CD4-positive, alpha-beta T cell treated with Interleukin-6 at 100 ng/mL for 8 hours (primary cell): ENCODE measurements at places on chromosomes 7 and 10.

DNA sequence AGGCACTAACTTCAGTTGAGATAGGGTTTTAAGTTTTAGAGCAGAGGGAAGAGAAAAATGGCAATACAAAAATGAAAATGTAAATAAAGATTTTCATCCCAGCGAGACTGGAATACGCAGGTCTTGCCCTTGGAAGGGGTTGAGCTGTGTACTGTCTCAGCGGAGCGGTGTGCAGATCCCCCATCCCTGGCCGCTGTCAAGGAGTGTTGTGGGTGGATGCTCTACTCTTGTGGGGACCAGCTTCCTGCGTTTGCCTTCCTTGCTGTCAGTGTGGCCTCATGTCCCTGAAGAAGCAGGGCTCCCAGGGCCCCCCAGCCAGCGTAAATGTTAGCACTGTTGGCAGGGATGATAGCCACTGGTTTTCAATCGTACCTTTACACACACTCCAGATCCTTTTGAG lies 249.7 kb upstream of the PITRM1 start:
- DNase-seq: no peak

DNA sequence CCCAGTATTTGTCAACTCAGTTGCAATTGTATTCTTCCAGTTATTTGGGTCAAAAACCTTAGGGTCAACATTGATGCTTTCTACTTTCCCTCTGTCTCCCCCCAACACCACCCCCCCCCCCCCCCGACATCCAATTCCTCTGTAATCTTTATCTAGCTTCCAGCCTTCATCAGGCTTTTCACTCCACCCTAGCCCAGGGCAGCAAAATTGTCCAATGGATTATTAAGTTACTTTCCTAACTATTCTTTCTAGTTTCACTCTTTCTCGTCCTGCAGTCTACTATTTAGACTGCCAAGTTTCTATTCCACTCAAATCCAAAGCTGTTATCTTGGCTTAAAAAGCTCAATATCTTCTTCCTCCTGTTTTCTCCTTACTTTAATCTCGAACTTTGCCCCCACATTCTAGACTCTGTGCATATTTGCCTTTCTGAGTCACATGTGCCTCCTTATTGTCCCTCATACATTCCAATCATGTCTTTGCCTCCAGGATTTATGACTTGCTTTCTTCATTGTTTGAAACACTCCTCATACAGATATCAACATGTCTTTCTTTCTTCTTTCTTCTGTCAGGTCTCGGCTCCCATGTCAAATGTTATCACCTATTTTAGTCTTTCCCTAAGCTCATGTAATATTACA lies 196.6 kb upstream of the TMEM196 start:
- no peak for DNase-seq

DNA sequence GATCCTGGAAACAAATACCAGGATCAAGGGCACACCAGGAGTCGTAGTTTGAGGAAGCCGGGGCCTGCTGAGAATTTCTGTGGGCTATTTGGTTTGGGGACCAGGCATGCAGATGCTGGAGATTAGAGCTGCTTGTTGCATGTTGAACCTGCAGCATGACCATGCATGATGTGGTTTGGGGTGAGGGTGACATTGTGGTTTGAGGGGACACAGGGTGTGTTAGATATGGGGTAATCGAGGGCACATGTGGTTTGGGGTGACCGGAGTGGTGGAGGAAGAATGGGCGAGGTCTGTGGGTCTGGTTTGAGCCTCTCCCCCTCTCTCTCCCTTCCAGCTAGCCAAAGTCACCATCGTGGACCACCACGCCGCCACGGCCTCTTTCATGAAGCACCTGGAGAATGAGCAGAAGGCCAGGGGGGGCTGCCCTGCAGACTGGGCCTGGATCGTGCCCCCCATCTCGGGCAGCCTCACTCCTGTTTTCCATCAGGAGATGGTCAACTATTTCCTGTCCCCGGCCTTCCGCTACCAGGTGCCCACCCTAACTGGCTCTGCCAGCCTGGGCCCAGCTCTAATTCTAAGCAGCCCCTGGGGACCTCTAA lies 10.2 kb downstream of the NOS3 start:
- no peak for DNase-seq

- no peak for DNase-seq
Observed at GRCh38 chr7:32250471-32251260, 180.5 kb upstream of the PDE1C start.

DNA sequence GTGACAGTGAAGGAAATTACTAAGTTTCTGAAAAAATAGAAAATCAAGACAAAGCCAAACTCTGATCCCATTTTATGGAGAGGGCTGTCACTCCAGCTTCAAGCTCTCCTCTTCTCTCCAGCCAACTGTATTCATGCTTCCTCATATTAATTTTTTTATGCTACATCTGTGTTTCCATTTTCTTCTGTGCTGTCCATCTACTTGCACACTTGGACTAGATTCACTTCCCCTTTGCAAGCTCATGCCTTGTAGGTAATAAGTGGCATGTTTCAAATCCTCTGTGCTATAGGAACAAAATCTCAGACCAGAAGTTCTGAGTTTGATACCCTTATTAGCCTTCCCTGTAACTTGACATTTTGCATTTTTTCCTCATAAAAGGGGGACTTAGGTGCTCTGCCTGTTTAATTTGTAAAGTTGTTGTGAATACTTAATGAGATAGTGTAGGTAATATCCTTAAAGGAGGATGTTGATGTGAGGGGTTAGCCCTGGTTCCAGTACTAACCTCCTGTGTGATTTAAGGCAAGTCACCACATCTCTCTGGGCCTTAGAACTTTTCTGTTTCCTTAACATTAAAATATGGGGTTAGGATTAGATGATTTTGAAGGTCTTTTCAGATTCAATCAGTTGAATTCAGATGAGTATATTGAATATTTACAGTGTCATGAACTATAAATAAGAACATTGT lies 358.8 kb downstream of the BBS9 start:
- DNase-seq: no peak

DNA sequence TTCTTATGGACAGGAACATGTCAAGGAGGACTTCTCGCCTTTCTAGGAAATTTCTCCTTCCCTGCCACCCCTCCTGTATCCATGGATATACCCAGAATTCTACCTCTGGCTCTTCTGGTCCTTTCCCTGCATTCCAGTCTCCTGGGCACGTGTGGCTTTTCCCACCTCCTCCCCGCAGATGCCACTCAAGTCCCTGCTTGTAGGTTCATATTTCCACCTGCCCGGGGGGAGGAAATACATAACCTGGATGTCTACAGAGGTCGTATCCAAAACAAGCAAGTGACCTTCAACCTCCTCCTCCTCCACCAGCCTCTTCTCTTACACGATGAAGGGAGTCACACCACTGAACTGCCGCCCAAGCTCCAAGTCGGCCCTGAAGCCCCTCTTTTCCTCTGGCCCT lies 20.7 kb downstream of the FGFR2 start:
- DNase-seq: no peak

GRCh38 chr10:29962166-29962850 lies 97.1 kb downstream of the JCAD start:
- no peak for DNase-seq

DNA sequence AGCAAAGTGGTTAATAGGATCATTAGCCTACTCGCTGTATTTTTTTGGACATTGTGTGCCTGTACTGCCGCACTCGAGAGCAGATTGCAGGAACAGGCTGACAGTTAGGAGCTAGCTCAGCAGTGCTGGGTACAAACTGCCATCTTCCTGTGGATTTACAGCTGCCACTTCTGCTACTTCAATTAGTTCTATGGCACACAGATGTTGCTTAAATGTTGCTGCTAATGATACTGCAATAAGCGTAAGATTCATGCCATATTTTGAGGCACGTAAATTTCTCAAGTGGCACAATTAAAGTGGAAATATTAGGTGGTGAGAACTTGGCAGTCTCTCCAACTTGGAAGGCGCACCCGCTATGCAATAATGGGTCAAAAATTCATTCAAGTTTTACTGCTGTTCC lies 171.9 kb downstream of the EBF3 start:
- no peak for DNase-seq

DNA sequence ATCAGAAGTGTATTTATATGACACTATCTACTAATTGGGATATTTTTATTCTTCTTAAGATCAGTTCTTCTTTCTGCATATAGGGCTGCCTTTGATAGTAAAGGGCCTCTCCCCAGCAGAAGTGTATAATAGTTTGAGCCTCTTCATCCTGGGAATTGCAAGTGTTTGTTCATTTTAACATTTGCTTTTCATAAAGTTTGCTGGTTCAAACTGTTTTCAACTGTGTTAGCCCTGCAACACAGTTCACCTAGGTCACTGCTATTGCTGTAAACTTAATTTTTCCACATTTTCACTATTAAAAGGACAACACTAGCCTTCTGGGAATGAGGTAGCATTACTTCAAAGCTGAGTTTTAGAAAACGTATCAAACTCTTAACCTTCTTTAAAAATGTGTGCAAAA lies 2.8 kb downstream of the JAZF1 start:
- no peak for DNase-seq

GRCh38 chr10:132696728-132697577 lies 89.0 kb downstream of the NKX6-2 start:
- no peak for DNase-seq

- DNase-seq: no peak
Observed at GRCh38 chr7:129771201-129771927, 159.8 kb downstream of the NRF1 start.

DNA sequence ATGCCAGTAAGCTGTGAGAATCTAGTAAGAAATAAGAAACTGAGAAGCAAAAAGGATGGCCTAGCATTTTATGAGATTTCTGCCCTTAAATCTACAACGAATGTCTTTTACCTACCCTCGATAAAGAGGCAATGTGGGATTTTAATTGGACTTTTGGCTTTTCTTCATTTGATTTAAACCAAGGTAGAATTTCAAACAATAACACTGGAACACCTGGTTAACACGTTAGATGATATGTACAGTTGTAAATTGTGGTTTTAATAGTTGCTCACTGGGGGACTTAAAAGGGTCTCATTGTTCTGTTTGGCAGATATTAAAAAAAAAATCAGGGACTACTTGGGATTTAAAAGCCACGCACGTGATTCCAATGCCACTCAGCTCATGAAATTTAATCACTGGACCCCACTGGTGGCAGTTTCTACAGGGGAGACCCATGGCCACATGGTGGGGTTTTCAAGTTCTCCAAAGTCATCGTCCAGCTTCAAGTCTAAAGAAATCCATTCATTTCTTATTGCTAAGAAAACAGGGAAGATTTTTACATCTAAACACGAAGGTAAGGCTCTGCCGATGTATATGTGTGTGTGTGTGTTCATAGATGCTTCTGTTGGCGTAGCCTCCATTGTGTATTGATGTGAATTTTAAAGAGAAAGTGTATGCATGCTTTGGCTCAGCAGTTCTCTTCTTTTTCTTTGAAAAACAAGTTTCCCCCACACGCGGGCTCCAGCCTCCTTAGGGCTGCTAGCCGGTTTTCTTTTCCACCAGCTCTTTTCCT lies 588.6 kb upstream of the MKI67 start:
- no peak for DNase-seq

DNA sequence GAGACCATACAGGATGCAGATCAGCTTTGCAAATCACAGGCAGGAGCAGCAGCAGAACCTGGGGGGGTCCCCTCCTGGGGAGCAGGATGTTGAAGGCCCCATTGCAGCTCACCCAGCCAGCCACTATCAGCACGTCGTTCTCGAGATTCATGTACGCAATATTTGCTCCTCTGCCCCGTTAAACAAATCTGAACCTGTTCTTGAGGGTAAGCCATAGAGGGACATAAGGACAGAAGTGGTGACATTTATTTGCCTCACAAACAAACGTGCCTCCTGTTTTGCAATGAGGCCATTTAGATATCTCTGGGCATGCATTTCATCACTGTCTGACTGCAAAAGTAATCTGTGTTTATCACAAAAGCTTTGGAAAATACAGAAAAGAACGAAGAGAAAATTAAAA lies 87.3 kb upstream of the BAIAP2L1 start:
- DNase-seq: no peak

DNA sequence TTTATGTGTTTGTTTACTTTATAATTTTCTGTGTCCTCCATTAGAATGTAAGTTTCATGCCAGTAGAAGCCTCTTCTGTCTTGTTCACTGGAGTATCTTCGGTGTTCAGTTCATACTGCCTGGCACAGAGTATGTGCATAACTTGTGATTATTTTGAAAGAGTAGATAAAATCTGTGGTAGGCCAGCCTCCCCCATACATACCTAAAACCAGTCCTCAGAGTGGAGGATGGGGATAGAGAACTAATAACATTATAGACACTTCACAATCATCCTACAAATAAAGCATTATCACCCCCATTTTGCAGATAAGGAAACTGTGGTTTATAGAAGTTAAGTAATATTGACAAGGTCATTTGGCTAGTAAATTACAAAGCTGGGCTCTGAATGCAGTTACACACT lies 28.0 kb downstream of the VIM start:
- DNase-seq: no peak

GRCh38 chr7:134589491-134589941 lies 40.6 kb downstream of the AKR1B15 start:
- no peak for DNase-seq

DNA sequence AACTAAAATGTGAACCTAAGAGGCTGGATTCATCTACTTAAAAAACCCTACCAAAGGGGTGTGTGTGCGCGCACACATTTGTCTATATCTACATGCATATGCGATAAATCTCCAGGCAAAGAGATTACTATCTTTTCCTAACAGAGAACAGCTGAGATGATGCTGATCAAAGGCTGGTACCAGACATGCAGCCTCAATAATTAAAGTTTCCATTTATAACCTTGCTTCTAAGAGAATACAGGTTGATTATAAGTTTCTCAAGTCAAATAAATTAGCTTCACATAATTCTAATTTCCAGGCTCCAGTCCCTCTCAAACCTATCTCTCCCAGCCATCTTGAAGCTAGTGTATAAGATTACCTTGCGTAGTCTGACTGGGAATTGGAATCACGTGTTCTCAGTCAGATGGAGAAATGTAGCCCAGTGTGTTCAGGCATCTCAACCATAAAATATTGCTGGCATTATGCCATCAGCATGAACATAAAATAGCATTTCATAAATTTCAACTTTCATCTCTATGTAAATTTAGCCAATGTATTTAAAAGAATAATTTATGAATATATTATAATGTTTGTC lies 1062.0 kb downstream of the XPNPEP1 start:
- DNase-seq: no peak

GRCh38 chr10:63738410-63738809 lies 217.2 kb downstream of the REEP3 start:
- DNase-seq: no peak

- DNase-seq: no peak
Observed at GRCh38 chr10:67506083-67506756, 189.8 kb downstream of the CTNNA3 start.

GRCh38 chr7:126776498-126776897 lies 476.2 kb downstream of the GRM8 start:
- DNase-seq: no peak

DNA sequence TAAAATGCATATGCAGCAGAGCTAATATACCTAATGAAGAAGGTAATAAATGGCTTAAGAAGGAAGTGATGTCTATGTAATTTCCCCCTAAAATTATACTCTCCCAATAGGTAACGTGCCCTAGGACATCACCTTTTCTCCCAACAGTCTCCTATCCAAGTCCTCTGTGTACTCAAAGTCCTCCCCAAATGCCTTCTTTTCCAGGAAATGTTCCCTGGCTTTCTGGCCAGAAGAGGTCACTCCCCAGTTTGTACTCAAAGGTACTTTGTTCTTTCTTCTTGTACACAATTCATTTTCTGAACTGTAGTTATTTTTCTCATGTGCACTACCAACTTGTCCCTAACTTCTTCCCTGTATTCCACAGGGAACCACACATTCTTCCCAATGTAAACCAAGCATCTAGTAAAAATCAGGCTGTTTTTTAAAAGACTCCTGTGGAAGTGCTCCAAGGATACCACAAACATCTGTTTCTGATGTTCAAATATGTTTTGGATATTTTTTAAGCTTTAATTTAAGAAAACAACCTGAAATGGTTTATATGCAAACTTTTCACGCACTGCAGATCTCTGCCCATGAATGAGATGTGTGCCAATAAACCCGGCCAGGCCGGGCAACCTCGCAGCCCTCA lies 262.3 kb upstream of the KLF14 start:
- no peak for DNase-seq

GRCh38 chr7:131008840-131009711 lies 275.1 kb upstream of the KLF14 start:
- no peak for DNase-seq
